ENCODE measurements at places on chromosomes 1 and 21.

- DNase-seq, result no peak
Observed at GRCh38 chr1:32894019-32894600, 7.1 kb downstream of the TMEM54 start.

GRCh38 chr1:87149241-87150041 lies 179.2 kb upstream of the LMO4 start:
- no peak for DNase-seq

DNA sequence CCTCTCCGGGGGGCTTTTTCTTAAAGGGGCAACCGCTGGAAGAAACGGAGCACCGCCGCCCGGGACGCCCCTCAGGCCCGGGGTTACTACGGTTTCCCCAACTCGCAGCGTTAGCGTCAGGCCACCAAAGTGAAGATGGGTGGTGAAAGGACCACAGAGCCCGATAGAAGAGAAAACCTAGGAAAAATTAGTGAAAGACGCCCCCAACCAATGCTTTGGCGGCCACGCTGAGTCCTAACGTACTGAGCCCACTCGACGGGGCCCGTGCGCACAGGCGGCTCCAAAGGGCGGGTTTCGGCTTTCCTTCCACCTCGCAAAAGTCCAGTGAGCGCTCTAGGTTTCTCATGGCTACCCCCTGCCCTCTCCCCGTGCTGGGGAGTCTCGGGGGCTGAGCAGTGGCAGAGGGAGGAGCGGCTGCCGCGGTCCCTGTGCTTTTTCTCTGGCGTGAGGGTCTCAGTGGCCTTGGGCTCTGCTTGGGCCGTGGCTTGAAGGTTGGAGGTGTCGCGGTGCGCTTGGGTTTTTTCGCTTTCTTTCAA lies 12.2 kb upstream of the SPEN start:
- no peak for DNase-seq

DNA sequence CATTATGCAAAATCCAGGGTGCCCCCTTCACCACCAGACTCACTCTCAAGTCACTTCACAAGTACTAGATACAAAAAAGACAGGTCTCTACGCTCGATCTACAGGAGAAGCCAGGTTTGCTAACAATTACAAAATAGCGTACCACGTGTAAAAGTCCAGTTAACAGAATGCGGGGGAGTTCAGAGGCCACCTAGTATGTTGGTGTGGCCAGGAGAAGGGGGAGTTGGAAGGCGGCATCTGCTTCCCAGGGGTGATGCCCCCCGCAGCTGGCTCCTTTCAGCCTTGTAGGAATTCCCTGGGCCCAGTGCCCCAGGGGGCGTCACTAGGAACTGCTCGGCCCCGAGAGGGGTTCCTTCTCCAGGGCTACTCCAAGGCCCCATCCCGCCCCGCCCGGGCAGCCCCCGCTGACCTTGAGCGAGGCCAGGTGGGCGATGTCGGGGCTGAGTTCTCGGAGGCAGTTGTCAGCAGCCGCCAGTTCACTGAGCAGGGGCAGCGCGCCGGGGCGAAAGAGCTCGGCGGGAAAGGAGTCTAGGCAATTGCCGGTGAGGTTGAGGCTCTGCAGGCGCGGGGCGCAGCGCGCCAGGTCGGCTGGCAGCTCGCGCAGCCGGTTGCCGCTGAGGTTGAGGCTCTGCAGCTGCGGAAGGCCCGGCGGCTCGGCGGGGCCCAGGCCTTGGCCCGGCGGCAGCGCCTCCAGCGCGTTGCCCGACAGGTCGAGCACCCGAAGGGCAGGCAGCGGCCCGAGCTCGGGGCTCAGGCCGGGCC lies 664 bp downstream of the LRRC47 start:
- DNase-seq, result no peak

DNA sequence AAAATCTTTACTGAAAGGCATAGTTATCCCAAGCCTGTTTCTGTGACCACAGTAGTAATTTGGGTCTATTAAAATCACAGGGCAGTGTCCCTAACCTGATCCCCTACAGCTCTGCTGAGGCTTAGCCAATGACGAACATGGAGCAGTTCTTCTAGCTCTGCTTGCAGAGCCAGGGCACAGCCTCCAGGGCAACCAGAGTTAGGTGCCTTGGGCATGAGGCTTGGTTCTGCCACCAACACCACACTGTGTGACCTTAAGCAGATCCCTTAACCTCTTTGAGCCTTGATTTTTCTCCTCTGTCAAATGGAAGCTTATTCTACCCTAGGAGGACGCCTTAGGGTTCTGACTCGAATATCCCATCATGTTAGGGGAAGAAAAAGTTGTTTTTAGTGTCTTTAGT lies 86.7 kb upstream of the TLR5 start:
- DNase-seq, result no peak

GRCh38 chr21:44299458-44300261 lies at the start of gene PFKL:
Gene PFKL, plus strand, starts transcription at chr21:44300053. Its CDS starts 53 bp downstream, at chr21:44300106.
- DNase-seq, result no peak

DNA sequence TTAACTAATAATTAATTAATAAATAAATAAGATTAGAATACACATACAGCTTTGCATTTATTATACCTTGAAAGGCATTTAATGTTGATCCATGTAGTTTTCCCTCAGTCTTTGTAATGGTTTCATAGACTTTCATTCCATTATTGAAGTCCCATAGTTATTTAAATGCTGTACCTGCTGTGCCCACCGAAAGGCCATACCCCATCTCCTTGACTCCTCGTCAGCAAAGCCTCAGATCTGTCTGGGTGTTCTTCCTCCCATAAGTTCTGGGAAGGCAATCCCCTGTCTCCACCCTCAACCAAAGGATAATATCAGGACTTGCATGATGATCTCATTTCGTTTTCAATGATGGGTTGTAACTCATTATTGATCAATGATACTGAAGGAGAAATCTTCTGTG lies 17.1 kb downstream of the CCN1 start:
- no peak for DNase-seq

- DNase-seq, result no peak
Observed at GRCh38 chr1:223175633-223176032, 32.6 kb upstream of the TLR5 start.

DNA sequence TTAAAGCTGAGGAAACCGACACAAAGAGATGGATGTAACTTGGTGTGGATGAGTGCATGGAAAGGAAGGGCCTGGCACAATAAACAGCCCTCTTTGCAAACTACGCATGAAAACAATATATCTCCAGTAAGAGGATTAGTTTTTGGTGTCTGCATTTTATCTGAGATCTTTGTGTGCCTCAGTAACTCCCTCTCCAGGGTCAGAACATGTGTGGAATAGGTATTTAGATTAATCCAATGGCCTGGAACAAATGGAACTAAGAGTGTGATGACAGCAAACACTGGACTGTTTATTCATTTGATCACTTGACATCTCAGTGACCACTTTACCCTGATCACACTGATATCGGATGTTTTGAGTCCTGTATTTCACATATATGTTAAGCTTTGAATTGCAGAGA lies 45.3 kb downstream of the AKNAD1 start:
- no peak for DNase-seq

DNA sequence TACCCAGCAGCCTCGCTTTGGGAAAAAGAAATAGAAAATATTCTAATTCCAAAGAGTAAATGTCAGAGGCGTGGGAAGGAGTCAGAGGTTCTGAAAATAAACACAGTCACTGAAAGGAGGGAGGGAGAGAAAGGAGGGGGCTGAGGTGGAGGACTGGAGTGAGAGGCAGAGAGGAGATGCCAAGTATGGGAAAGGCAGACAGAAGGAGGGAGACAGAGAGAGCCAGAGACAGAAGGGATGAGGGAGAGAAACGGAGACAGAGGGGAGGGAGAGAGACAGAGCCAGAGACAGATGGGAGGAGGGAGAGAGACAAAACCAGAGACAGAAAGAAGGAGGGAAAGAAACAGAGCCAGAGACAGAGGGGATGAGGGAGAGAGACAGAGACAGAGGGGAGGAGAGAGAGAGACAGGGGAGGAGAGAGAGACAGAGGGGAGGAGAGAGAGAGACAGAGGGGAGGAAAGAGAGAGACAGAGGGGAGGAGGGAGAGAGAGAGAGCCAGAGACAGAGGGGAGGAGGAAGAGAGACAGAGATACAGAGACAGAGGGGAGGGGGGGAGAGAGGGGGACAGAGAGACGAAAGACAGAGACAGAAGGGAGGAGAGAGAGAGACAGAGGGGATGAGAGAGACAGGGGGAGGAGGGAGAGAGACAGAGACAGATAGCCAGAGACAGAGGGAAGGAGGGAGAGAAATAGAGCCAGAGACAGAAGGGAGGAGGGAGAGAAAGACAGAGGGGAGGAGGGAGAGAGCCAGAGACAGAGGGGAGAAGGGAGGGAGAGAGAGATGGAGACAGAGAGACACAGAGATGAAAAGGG lies 525.5 kb downstream of the MATN1 start:
- DNase-seq, result no peak

- DNase-seq, result no peak
Observed at GRCh38 chr1:11518016-11518701, 39.2 kb downstream of the DISP3 start.

DNA sequence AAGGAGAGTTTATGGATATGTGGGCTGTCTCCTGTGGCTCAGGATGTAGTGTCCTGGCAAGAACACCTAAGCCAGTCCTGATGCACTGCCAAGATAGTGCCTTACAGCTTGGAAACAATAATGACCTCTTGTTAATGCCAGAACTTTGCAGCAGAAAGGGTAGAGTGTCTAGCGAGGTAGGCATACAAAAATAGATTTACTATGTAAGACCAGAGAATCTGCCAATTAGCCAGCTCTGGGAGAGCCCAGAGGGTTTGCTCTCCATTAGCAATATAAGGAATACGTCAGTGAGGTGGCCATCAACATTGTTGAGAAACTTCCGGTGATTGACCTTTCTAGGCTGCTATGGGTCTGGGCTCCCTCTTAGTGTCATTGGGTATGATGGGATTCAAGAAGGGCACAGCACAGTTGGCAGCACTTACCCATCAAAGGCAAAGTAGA lies 178.5 kb upstream of the GALNT2 start:
- no peak for DNase-seq

Measured in NCI-H187 treated with DMSO at 0.1 percent for 48 hours (cell line).